ENCODE measurements at places on chromosomes 2 and 18.

- DNase-seq: no peak
These were observed 121.2 kb downstream of the ZAP70 start for GRCh38 chr2:97834610-97835009.

GRCh38 chr2:40516604-40517003 lies 64.7 kb upstream of the SLC8A1 start:
- peak; percentile 34 for DNase-seq

DNA sequence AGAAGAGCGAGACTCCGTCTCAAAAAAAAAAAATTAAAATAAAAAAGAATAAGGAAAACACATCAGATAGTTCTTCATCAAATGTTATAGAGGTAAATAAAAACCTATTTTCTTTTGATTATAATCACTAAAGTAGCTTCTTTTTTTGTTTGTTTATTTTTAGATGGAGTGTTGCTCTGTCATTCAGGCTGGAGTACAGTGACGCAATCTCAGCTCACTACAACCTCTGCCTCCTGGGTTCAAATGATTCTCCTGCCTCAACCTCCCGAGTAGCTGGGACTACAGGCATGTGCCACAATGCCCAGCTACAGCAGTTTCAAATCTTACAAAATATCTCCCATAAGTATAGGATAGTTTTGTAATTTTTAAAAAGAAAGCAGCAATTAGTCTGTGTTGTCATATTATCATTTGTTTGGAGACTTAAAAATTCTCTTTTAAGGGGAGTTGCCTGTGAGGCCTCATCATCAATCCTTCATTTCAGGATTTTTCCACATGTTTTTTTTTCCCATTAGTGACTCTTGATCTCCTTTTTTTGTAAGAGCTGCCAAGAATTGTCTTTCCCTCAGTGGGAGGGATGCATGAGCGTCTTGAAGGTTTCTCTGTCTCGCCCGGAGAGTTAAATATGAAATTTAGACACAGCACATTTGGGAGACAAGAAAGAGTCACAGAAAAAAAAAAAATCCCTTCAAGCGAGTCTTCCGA lies 275.9 kb downstream of the CDCA7 start:
- no peak for DNase-seq

DNA sequence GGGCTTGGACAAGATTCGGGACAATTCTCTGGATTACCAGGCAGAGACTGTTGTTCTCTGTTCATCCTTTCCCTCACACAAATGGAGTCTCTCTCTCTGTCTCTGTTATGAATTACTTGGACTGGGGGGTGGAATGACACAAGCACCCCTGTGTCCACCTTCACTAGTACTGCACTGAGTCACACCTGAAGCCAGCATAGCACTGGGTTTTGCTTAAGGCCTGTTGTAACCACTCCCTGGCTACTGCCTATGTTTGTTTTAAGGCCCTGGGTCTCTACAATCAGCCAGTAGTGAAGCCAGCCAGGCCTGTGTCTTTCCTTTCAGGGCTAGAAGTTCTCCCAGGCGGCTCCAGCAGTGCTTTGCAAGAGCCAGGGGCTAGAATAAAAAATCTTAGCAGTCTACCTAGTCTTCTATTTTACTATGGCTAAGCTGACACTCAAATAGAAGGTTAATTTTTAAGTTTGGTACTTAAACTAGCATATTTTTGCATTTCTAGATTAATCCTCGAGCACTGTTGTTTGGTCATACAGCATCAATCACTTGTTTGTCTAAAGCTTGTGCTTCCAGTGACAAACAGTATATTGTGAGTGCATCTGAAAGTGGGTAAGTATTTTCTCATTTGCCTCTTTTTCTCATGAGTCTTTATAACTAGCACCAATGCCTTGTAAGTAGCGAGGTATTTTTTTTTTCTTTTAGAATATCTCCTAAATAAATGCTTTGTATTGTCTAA lies 27.8 kb downstream of the WDR7 start:
- DNase-seq: no peak

GRCh38 chr2:100029460-100029859 lies 112.9 kb downstream of the AFF3 start:
- DNase-seq: no peak

DNA sequence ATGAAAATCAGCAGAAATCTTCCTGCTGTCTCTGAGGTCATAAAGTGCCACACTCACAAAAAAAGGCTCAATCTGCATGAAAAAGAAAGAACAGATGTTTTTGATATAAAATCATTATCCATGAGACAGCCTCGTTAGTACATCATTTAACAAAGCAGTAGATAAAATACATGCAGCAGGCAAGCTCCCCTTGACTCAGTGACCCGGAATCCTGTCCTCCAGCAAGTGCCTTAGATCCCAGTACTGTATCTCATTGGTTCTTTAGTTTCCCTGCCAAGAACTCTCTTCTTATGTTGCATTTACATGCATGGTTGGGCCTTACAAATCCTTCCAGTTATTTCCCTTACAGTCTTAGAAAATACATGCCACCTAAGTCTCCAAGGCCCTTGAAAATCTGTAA lies 148.9 kb upstream of the CCDC195 start:
- no peak for DNase-seq

DNA sequence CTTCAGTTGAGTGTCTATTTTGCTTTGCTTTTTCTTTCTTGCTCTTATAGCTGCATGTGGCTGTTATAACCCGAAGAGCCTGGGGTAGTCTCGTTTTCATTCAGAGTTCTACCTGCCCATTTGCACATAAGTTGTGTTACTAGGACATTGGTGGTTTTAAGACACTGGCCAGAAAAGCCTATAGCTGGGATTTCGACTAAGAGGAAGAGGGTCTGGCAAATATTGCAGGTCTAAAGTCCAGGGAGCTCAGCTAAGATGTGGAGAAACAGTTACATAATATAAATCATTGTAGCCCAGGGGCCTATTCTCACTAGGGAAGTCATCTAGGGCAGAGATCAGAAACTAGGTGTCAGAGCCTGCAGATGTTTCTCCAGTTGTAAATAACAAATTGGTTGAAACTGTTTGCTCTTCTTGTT lies 120.8 kb downstream of the BABAM2 start:
- DNase-seq: no peak

DNA sequence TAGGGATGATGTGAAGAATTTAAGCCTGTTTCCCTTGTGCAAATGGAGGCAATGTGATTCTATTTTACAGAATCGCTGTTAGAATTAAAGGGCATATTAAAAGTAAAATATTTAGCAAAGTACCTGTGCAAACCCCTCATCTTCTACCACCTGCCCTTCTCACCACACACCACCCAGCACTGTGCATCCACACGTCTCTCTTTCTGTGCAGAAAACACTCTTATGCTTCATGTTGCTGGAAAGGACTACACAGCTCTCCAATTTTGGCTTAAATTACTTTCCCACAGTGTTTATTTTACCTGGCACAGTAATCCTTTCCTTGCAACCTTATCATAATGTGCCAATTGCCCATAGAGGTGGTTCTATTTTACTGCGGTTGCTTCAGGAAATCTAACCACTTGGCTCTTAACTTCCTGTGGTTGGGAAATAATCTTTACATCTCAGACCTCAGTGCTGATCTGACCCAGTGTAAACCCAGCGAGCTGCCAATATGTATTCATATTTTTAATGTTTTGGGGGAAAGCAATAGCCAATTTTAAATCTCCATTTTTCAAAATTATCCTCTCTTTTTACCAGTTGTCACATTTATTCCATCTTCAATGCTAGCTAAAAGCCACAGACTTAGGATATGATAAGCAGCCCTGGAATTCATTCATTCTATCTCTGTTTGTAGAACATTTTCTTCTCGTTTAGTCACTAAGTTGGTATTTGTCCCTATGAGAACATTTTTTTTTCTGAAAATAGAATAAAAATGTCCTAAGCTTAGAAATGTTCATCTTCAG lies 250.9 kb downstream of the DSEL start:
- no peak for DNase-seq

DNA sequence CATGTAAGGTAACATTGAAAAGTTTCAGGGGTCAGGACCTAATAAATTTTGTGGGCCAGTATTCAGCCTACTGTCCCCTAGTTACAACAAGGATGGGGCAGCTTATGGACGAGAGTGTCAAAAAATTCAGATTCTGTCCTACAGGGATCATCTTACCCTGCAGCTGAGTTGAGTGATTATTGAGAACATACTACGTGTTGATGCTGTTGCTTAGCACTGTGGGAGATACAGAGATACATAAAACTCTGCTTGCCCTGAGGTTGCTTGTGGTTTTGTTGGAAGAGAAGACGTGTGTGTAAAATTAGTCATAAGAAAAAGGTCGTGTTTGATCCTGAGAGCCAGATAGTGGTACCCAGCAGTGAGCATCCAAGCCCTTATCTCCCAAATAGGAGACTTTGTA lies 253.2 kb downstream of the NEDD4L start:
- DNase-seq: no peak

DNA sequence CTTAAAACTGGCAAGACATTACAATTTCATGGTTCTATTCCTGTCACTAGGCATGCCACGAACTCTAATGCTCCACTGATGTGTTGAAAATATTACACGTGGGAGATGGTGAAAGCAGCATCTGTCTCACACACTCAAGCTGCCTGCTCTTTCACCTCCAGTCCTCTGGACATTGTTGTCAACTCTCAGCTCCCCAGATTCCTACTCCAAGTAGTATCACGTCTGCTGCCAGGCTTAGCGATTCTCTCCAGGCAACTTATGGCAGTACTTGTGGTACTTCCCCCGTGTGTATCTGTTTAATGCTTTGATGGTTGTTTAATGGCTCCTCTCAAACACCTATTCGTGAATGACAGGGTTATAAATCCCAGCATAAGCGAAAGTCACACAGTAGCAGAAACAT lies 103.8 kb downstream of the TMEFF2 start:
- no peak for DNase-seq

- DNase-seq: peak; percentile 91
These were observed at the start of gene FIGN for GRCh38 chr2:163735685-163736432. TSS of gene FIGN (minus strand) at chr2:163736008. CDS start at chr2:163734927, 1,081 bp downstream.

- DNase-seq: no peak
These were observed 87.8 kb upstream of the SNTG2 start for GRCh38 chr2:862731-863466.

- DNase-seq: no peak
These were observed 358.3 kb downstream of the ZNF521 start for GRCh38 chr18:24993628-24994027.

GRCh38 chr2:31729442-31730092 lies 148.8 kb upstream of the SRD5A2 start:
- DNase-seq: peak; percentile 1

DNA sequence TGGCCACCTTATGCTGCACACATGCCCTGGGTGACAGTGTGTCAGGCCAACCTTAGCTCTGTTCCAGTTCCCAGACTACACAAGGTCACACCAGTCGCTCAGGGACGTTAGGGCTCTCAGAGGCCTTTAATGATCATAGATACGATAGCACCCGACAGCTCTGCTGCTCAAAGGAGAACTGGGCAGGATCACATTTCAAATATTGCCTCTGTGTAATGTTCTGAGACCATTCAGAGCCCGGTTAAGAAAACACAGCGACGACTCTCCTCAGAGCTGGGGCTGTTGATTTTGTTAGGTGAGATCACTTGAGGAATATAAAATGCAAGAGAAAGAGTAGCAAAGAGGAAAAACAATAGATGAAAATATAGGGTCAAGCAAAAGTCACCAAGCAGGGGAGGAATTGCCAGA lies 166.6 kb upstream of the TANK start:
- DNase-seq: peak; percentile 24

DNA sequence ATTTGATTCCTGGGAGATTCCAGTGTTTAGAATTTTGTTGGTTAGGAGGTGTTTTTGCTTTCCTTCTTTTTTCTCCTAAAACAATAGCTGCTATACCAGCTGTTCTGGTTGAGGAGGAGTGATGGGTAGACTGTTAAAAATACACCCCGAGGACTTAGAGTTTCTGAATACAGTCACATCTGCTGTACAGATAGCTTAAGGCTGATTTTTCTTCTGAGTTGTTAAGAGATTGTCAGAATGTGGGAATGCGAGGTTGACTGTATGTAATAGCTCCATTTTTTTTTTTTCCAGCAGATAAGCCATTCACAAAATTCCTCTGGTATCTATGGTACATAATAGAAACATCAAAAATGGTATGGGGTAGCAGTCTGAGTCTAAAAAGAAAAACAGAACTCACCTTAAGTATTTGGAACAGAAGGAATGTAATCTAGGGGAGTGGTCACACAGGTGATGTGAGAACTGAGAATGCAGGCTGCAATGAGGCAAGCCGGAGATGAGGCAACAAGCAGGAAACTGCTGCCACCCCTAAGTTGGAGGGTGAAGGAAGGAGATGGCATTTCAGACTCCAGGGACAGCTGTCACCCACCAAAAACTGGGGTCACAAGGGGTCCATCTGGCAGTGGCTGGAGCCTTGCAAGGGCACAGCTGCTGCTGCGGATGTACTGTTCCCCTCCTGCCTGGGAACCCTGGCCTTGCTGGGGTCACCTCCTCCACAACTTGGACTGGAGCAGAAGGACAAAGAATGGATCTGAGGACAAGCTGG lies 2.4 kb downstream of the DGKD start:
- DNase-seq: no peak

DNA sequence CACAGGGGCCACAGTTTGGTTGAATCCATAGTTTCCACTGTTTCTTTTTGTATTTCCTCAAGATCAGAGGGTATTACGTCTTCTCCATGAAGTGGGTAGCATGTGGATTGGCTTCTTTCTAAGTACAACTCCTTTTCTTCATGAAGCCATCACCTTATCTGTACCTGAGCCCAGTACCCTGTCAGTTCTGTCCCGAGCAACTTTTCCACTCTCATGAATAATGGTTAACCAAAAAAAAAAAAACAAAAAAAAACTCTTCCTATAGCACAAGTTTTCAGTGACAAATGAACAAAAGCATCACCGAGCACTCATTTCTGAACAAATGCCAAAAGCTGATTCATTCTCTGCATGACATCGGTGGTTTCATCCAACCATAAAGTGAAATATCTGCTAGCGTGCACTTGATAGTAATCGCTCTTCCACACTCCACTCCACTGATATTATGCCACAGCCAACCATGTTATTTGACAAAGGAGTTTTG lies 53.0 kb upstream of the CCDC150 start:
- no peak for DNase-seq

- DNase-seq: no peak
These were observed 164.4 kb downstream of the TMEFF2 start for GRCh38 chr2:192030289-192030688.

DNA sequence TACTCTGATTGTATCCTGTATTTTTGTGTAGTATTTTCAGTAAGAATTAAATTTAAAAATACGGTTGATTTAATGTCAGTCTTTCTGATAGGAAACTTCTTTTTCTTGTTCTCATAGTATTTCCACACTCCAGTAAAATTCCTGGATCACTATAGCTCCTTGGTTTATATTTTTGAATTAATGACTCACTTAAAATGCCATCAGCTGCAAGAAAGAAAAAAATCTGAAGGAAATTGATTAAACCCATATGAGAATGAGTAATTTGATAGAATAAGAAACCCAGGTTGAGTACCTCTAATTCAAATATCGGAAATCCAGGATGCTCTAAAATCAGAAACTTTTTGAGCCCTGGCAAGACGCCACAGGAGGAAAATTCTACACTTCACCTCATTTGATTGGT lies 186.8 kb upstream of the RND3 start:
- no peak for DNase-seq

- DNase-seq: peak; percentile 44
These were observed 178.7 kb downstream of the CLIP4 start for GRCh38 chr2:29293830-29294438.

- no peak for DNase-seq
These were observed 76.6 kb downstream of the FIGN start for GRCh38 chr2:163659224-163659623.
